Activated CD4-positive, CD25-positive, alpha-beta regulatory T cell treated with anti-CD3 and anti-CD28 coated beads, Interleukin-2, amount 50 U/mL, for 16 hours (primary cell): ENCODE measurements at places on chromosomes 12 and 14.

DNA sequence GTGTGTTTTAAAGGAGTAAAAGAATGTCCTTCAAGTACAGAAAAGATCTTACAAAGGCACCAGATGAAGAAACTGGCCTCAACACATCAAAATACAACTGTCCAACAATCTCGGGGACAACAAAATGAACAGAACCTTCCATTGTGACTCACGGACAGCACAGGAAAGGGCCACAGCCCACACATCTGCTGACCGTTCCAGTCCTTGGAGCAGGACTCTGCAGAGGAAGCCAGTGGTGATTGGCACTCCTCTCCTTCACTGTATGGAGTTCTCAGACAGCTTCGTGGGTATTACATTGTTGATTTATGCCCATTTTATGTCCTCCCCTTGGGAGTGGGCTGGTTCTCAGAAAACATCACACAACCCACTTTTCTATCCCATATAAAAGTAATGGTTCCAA, 32.5 kb upstream of the TC2N start:
- no peak for DNase-seq

- DNase-seq, result no peak
Observed at GRCh38 chr12:78062786-78063185, 232.1 kb downstream of the NAV3 start.

- DNase-seq, result no peak
Observed at GRCh38 chr12:92519284-92519683, 183.5 kb upstream of the PLEKHG7 start.

DNA sequence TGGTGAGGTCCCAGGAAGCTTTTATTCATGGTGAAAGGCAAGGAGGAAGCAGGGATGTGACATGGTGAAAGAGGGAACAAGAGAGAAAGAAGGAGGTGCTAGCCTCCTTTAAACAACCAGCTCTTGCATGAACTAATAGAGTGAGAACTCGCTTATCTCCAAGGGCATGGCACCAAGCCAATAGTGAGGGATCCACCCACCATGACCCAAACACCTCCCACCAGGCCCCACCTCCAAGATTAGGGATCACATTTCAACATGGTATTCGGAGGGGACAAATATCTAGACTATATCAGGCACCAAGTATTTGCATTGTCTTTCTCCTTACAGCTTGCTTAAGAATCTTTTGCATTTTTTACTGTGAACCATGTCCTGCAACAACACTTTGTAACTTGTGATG, 91.9 kb upstream of the DHRS4 start:
- DNase-seq, result no peak

DNA sequence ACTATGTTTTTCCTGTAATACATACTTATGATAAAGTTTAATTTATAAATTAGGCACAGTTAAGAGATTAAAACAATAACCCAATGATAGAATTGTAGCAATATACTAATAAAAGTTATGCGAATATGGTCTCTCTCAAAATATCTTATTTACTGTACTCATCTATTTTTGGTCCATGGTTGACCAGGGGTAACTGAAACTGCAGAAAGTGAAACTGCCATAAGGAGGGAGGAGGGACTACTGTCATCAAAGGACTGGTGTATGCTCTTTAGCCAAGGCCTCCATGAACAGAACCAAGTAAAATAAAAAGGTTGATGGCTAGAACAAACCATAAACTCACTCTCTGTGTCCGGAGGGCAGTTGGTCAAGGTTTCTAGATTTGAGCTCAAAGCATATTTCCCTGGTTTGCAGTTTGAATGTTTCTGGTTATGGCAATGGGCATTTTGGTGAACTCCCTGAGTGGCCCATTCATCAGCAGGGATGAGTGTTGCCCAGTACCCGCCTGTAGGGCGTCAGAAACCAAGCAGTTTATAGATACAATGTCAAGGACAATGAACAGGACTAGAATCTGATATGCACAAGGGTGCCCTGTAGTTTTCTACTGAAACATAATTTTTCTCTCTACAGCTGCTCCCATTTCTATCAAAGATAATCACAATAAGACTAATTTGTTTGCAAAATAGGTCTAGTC, 19.8 kb downstream of the LEMD3 start:
- no peak for DNase-seq

GRCh38 chr14:71739273-71739990, 192.8 kb upstream of the RGS6 start:
- DNase-seq, result no peak

- DNase-seq, result no peak
Observed at GRCh38 chr12:112503512-112503911, 84.8 kb downstream of the PTPN11 start.

GRCh38 chr12:85784096-85784720, 52.0 kb downstream of the RASSF9 start:
- no peak for DNase-seq

DNA sequence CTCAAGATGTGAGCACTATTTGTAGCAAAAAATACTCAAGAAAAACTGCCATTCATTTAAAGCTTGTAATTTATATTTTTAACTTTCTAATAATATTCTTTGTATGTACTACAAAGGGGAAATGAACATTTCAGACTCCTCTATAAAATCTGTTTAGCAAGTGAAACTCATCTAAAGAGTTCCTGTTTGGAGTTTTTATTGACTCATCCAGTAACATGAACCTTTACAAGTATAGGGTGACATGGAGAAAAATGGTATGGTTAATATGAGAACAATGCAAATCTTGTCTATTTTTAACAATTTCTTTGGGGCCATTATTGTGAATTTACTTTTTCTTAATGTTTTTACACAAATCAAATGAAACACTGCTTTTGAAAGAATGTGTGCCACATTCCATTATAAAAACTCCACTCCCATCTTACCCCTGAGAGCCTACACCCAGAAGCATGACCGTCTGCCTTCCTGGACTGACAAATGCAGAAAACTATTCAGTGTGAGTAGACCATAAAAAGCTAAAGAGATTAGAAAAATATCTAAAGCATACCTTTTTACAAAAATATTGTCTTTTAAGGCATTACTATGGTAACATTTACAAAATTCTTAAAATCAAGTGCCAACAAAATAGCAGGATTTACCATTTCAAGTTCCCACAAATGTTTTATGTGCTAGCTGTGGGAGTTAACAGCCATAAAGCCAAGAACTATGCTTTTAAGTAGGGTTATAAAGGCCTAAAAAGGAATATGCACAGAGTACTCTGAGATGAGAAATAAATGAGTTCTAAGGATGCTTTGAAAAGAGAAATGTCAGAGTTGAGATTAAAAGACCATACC, 144.0 kb downstream of the ADAMTS20 start:
- DNase-seq, result no peak

GRCh38 chr12:14557966-14558365, 9.7 kb downstream of the PLBD1 start:
- DNase-seq, result no peak

DNA sequence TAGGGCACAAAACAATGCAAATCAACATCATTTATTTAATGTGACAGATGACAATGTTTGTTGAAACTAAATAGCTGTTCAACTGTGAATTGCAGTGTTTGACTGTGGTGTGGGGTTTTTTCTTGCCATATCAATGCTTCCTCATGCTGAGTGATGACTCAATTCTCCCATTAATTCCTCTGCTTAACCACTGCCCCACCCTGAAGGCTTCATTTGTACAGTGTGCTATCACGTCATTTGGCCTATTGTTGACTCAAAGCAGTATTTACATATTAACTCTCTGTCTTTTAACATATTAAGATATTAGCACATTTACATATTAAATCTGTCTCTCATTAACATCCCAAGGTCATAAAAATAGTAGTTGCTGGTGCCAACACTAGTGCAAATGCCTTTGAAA, 164.8 kb upstream of the NRXN3 start:
- no peak for DNase-seq

DNA sequence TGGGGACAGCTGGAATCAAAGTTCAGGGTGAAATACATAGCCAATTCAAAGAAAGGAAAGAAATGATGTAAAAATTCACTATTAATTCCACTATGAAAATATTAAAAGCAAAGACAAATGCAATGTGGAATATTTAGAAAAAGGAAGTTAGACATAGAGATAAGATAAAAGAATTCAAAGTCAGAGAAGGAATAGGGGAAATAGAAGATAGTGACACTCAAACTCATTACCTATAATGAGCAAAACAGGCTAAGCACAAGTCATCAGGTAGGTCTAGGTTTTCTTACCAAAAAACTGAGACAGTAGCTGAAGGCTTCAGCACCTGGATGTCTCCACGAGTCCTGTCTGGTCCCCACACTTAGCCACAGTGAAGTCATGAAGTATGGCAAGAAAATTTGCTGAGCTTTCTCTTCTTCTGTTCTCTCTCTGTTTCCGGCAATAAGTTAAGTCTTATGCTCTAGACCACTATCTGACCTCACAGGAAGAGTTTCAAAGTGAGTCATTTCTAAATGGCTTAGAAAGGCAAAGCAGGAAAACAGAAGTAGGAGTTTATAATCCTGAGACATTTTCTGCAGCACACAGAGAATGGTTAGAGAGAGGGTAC, at the start of gene C3AR1:
TSS of gene C3AR1 (minus strand) at position 369 of the 604 bp plus-strand sequence. CDS start 6,174 bp downstream, outside the sequence.
- no peak for DNase-seq

GRCh38 chr14:93105362-93105761, 10.4 kb downstream of the ITPK1 start:
- DNase-seq, result no peak

GRCh38 chr14:94559638-94560290, 1.5 kb upstream of the SERPINA4 start:
- no peak for DNase-seq

- DNase-seq, result no peak
Observed at GRCh38 chr12:6281081-6281809, 29.2 kb upstream of the PLEKHG6 start.

DNA sequence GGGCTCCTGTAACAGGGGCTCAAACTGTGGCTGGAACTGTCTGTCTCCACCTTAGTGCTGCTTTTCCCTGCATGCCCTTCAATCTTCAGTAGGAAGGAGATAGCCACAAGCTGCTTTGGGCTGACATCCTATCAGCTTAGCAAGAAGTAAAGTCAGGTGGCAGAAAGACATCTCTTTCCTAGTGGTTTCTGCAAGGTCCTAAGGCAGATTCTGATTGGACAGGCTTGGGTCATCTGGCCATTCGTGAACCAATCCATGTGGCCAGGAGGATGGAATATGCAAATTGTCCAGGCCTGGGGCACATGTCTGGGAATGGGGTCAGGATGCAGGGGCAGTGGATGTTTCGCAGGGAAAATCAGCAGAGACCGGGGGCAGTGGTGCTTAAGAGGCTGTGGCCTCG, 5.2 kb downstream of the RITA1 start:
- no peak for DNase-seq

DNA sequence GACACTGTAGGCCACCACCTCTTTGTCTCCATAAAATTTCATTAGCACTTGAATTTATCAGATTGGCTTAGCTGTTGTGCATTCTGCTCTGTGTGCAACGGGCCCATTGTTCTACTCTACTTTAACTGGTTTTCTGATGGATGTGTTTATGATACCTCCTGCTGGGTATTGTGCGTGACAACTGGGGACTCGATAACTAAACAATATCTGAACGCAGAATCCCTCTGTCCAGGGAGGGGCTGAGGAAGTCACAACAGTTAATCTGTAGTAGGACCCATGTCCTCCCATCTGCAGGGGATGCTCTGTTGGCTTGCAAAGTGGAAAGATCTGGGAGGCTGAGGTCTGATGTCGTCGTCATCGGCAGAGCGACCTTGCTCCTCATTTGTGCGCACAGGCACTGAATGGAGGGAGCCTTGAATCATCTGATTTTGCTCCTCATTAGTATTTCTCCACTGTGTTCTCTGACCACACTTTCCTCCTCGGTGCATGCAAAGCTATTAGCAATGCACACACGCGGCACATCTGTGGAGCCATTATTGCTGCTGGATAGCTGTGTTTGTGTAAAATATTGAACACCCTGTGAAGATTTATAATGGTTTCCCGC, 422.5 kb downstream of the NRXN3 start:
- no peak for DNase-seq

DNA sequence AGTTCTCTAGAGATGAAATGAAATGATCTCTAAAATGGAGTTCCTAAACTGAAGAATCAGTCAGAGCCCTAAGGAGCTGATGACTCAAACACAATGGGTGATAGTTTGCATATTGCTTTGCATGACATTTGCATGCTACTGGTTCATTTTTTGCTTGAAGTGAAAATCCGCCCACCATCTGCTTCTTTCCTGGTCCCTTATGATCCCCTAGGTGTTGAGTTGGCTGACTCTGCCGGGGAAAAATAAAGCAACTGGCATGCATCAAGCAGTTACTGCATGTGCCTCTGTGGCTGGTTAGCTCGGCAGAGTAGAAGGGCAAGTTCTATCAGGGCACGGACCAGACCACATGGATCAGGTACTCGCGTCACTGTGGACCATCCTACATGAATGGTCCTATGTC, 151.1 kb downstream of the PPM1H start:
- no peak for DNase-seq

- DNase-seq, result no peak
Observed at GRCh38 chr12:132772606-132773005, 11.0 kb upstream of the ANKLE2 start.

DNA sequence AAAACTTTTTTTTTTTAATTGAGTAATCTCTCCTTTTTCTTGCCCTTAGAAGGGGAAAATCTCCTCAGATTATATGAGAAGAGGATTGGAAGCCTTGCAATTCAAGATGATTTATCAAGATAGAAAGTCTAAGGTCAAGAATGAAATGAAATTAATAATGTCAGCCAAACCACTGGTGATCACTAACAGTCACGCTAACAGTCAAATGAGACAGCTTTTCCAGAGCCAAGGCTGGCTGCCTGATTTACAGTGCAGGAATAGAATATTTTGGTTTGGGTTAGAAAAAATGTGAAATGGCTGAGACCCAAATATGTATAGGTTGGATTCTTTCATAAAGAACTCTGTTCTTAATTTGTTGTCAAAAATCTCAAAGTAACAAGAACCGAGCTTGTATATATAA, 204.3 kb downstream of the PPM1H start:
- DNase-seq, result no peak

GRCh38 chr12:61250303-61250702, 1009.9 kb upstream of the USP15 start:
- no peak for DNase-seq

GRCh38 chr14:91947475-91948184, at the start of gene FBLN5:
Gene FBLN5, minus strand, starts transcription at chr14:91947694. Its CDS starts 465 bp downstream, at chr14:91947229.
- no peak for DNase-seq

GRCh38 chr12:1567852-1568251, 26.5 kb downstream of the FBXL14 start:
- no peak for DNase-seq

- no peak for DNase-seq
Observed at GRCh38 chr12:56724701-56724971, 463 bp downstream of the NACA start.
